ENCODE measurements at places on chromosomes 5 and 9.
A peak's percentile ranks its signal among the peaks of the same experiment; 100 is the strongest.

DNA sequence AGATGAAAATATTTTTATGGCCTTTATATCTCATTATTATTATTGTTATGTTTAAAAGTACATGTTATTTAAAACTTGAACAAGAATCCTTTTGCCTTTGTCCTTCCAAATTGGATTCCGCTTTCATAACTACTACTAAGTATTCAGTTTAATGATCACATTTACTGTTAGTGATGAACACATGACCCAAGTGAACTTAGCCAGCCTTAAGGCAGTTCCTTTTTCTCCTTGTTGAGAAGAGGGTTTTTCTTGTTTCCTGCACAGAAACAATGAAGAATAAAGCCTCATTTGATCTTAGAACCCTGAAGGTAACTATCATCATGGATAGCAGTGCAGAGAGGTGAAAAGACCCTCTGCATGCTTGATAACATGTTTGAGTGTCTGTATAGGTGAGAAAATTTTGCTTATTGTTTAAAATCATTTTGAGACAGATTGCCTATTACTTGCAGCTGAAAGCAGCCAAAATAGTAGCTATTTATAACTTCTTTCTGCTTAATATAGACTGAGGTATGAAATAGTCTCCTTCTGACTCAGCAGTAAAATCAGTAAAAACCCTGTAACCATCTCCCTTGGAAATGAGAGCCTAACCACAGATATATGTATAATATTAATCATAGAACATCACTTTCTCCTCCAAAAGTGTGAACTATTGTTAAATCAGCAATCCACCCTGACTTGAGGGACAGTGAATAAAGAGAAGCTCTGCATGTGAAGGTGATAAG, 266.2 kb downstream of the SPATA31D1 start:
- DNase-seq: no peak

GRCh38 chr9:135216791-135217441, 129.4 kb downstream of the OLFM1 start:
- DNase-seq: peak; percentile 46

GRCh38 chr9:112086627-112087026, 88.5 kb downstream of the SUSD1 start:
- peak; percentile 6 for DNase-seq

- no peak for DNase-seq
Measured at GRCh38 chr9:123238365-123238764, 30.0 kb downstream of the STRBP start.

DNA sequence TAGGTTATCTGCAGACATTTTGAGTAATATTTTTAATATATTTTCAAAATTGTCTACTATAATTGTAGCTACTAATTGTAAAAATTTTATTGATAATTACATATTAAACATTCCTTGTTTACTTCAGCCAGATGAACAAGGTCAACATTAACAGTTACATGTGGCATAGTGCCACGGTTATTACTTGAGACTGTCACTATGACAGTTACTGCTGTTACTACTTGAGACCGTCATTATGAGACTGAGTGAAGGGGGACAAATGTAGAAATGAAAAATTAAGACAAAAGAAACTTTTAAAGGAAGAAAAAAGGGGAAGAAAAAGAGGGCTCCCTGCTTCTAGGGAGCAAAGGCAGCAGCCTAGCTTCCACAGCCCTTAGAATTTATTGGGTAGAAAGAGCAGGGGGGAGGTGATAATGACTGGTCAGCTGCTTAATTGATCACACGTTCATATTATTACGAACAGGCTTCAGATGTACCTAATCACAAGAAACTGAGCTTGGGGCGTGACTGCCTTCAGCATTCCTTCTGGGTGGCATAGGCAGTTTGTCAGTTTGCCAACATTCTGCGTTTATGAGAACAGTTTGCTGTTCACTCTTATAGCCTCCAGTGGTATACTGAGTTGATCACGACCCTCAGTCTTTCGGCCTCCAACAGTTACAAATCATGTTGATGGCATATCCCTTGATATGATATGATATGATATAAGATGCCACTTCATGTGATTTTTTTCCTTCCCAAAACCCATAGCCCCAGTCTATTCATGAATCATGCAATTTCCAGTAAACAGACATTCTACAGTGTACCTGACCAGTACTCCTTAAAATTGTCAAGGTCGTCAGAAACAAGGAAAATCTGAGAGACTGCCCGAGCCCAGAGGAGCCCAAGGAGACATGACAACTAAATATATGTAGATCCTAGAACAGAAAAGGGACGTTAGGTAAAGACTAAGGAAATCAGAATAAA, 13.1 kb downstream of the MARCHF6 start:
- no peak for DNase-seq

GRCh38 chr5:142404046-142404477, 79.2 kb upstream of the SPRY4 start:
- no peak for DNase-seq

- DNase-seq: no peak
Measured at GRCh38 chr9:121774715-121775613, 123.5 kb downstream of the DAB2IP start.

DNA sequence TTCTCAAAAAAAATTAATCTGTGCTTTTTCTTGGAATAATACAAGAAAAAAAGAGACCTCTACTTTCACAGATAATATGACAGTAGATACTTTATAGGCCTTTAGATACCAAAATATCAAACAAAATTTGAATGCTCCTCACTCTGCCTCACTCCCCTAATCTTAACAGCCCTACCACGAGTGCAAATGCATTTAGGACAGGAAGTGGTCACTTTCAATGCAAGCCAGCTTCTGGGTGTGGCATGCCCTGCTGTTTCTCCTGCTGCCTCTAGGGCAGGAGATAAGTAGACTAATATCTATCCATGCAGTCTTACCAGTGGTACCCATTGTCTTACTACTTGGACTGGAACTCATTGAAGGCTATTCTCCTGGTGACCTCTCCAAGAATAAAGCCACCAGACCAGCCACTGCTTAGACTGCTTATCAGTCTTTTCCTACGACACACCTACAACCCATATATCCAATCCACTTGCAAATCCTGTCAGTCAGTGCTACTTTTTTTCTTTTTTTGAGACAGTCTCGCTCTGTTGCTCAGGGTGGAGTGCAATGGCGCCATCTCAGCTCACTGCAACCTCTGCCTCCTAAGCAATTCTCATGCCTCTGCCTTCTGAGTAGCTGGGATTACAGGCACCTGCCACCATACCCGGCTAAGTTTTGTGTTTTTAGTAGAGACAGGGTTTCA, 23.0 kb downstream of the FRRS1L start:
- no peak for DNase-seq

- peak; percentile 62 for DNase-seq
Measured at GRCh38 chr9:75892216-75892911, 1.9 kb downstream of the PCSK5 start.

DNA sequence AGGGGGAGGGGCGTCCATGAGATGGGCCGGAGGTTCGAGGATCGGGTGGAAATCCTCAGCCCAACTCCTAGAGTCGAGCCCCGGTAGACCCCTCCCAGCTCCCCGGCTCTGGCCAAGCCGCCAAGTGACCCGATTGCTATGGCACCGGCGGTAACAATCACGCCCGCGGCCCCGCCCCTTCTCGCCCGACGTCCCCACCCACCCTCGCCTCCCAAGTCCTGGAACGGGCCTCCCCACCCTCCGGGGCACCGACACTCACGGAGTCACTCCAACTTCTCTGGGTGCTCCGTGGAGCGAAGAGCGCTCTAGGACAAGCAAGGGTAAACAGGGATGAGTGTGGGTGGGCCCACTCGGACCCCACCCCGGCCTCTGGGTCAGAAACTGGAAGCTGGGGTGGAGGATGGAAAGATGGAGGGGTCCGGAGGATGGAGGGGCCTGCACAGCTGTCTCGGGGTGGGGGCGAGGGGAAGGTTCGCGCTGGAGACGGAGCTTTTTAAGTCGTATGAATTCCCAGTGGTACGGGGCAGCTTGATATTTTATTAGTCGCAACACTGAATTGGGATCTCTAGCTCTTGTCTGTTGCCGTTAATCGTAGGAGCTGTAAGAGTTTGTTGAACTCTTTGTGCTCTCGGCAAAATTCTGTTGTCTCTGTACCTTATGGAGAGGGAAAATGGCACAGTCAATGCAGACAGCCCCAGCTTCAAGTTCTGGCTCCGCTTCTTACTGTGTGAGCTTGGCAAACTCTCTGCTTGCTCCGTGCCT, at the start of gene SPACA9:
Gene SPACA9, plus strand, starts transcription at position 204 of the 762 bp plus-strand sequence. CDS start 5,050 bp downstream, outside the sequence.
- DNase-seq: peak; percentile 32

DNA sequence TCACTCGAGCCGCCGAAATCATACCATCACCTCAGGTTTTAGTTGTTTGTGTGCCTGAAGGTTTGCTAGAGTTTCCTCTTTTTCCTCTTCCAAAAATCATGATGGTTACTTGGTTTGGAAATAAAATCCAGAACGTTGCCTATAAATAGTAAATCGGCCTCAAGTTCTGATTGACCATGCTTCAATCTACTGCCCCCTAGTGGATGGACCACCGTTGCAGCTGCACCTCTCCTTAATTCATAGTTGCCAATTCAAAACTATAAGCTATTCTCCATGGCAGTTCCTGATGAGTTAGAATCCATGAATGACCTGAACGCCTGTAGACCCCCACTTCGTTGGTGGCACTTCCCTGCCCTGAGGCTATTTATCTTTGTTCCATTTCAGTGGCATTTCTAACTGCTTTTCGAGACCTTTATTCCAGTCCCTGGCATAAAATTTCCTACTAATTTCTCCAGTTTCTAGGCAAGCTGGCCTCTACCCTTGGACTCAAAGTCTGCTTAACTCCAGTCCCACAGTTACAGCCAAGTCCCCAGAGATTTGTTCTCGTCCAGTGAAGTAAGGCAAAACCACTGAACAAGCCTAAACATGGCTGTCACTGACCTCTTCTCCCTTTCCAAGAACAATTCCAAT, 422.6 kb downstream of the EFNA5 start:
- peak; percentile 38 for DNase-seq

DNA sequence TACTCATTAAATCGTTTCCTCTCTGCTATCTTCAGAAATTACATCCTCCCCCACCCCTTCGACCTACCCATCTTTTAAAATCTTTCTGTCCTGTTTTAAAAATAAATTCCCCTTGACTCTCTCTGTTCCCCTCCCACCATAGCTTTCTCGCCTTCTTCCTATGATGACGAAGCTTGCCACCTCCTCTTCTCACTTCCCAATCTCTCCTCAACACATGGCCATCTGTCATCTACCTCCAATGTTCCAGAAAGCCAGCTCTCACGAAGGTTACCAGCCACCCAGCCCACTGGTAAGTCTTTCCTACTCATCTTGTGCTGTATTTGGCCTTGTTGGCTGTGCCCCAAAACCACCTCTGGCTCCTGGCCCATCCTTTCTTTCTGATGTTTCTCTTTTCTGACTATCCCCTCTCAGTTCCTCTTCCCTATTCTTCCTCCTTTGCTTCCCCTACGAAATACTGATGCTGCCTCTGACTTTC, 346.3 kb downstream of the ENC1 start:
- no peak for DNase-seq

GRCh38 chr5:88885002-88885401, 2.0 kb upstream of the MEF2C start:
- no peak for DNase-seq

DNA sequence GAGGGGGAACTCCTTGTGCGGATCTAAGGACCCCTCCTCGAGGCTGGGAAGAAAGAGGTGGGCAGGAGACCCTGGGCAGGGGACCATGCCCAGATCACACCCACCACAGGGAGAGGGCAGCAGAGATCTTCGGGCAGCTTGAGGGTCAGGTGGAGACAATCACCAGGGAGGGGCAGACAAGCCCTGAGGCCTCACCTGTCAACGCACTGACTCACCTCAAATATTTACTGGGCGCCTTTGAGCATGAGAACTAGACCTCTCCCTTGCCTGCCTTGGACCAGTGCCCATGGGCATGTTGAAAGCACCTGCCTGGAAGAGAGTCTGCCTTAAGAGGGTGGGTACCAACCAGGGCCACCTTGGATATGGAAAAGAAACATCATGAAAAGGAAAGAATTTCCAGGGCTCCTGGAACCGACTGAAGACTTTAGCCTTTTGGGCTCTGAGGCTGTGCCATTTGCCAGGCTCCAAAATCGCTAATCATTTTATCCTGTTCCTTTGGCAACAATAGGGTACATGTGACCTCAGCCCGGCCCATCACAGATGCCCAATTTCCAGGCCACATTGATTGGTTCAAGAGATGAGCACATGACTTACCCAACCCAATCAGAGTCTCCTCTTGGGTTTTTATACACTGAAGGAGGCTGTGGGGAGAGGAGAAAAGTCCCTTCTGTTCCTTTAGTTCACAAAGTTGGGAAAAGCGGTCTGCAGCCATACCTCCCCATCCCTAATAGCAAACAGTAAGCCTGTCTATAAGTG, 10.4 kb upstream of the SPINK4 start:
- DNase-seq: no peak

GRCh38 chr9:23771746-23772384, 54.2 kb downstream of the ELAVL2 start:
- DNase-seq: no peak
